ENCODE measurements at places on chromosomes 3 and 15.

GRCh38 chr3:131107637-131108433 is 81.2 kb downstream of the NEK11 start:
- DNase-seq: no peak

DNA sequence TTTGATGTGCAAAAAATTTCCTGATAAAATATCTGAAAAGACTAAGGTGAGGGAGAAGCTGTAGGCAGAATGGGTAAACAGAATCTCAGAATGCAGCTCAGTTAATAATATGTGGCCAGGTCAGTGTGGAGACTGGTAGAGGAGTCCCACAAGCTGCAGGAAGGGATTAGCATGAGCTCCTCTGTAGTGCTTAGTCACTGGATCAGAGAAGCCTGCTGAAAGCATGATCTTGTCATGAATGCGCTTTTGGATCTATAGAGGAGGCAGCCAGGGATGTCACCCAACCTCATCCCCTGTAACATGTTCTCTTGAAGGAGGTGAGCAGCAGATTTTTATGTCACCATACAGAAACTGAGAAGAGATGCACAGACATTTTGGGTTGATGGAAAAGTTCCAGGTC is 1035.3 kb upstream of the GBE1 start:
- DNase-seq: no peak

- DNase-seq: no peak
Observed at GRCh38 chr15:85889956-85890619, 95.4 kb upstream of the KLHL25 start.

DNA sequence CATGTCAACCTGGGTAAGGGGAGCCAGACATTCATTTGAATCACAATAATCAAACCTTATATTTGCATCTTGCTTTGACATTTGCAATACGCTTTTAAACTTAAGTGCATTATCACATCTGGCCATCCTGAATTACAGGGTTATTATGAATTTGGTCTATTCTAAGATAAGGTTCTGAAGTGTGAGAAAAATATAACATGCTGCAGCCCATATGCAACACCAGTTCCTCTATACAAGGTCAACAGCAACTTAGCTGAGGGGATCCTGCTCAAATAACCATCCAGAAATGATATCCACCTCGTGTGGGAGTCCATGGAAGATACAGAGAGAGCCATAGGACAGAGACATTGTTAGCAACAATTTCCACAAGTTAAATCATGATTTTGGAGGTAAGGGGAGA is 72.7 kb upstream of the RAD18 start:
- DNase-seq: no peak

DNA sequence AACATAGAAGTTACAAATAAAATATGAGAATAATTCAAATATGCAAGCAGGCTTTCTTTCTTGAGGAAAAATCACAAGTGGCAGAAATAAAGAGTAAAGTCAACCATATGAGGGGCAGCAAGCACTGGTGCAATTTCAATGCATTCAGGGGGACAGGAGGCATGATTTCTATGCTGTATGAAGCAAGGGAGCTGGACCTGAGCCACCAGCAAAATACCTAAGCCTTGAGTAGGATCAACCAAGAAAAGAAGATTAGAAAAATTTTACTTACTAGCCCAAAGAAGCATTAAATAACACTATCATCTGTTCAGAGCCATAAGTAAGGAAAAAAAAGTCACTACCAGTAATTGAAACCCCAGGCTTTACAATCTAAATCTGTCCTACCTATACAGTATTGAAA is 6.3 kb downstream of the ADGRG7 start:
- DNase-seq: no peak

DNA sequence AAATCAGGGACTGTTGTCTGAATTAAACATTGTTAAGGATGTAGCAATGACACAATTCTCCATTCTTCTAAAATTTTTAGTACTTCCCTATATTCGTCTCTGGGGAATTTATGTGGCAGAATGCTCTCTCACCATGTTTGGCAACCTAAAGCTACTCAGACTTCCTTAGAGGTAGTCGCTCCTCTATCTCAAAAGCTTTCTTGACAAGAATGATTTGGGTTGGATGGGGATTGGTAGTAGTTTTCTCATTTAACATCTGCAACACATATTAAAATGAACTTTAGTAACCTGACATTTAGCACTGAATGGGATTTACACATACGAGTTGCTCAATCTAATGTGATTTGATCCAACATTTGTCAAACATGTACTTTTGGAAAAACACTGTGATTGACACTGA is 233.3 kb downstream of the RBMS3 start:
- no peak for DNase-seq

DNA sequence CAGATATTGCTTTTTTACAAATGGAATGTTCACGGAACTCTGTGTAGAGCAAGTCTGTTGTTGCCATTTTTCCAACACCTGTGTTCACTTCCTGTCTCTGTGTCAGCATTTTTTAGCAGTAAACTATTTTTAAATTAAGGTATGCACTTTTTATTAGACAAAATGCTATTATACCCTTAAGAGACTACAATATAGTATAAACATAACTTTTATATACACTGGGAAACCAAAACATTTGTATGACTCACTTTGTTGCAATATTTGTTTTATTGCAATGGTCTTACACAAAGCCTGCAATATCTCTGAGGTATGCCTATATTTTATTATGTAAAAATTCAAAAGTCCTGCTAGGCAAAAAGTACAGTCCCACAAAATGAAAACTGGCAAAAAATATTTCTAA is 39.8 kb upstream of the FGF7 start:
- no peak for DNase-seq

GRCh38 chr3:190883973-190884832 is 21.7 kb upstream of the GMNC start:
- DNase-seq: peak; percentile 23

DNA sequence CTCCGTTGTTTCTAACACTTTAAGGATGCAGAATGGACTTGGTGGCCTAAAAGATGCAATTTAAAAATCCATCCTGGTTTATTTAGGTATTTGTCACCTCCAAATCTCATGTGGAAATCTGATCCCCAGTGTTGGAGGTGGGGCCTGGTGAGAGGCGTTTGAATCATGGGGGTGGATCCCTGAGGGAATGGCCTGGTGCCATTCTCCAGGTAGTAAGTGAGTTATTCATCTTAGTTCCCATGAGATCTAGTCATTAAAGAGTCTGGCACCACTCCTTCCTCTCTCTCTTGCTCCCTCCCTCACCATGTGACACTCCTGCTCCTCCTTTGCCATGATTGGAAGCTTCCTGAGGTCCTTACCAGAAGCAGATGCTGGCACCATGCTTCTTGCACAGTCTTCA is 339.1 kb downstream of the NTRK3 start:
- no peak for DNase-seq

DNA sequence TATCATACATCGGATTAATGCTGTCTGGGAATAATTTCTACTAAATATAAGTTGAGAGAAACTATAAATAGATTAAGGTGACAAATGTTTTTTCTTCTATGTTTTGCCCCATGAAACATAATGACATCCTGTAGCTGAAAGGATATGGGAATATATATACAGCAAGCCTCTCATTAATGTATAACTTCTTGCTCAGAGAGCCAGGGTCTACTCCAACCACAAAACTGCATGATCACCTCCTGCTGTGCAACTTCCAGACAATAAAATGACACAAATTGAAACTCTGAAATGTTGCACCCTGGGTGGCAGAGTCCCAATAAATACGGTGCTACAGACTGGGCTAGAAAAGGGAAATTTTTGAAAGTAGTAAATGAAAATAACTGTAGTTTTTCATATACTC is 571.9 kb upstream of the CBLB start:
- DNase-seq: no peak

GRCh38 chr15:57472861-57473260 is 96.6 kb downstream of the CGNL1 start:
- DNase-seq: no peak

DNA sequence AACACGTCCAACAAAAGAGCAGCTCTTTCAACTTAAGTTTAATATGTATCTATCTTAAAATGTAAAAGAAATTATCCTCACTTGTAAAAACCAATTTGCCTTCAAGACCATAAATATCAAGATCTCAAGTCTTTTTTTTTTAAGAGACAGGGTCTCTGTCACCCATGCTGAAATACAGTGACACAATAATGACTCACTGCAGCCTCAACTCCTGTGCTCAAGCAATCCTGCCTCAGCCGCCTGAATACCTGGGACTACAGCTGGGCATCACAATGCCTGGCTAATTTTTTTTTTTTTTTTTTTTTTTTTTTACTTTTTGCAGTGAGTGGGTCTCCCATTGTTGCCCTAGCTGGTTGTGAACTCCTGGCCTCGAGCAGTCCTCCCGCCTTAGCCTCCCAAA is 26.0 kb downstream of the ACAP2 start:
- DNase-seq: no peak

GRCh38 chr15:76503121-76503520 is 166.5 kb downstream of the ISL2 start:
- no peak for DNase-seq

DNA sequence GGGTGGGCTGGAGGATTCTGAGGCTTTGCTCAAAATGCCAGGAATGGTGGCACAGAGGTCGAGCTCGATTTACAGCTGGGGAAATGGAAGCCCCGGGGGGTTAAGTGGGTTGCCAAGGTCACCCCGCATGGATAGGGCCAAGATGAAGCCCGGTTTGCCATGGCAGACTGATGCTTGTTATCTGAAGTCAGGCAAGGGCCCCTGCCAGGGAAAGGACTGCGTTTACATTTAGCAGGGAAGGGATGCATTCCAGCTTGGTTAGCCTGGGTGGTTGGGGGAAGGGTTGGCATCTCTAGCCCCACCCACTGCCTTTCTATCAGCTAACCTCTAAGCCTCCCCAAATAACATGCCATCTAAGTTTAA is 79.0 kb downstream of the RPLP1 start:
- DNase-seq: no peak

GRCh38 chr3:156769721-156770654 is 56.2 kb upstream of the LEKR1 start:
- DNase-seq: no peak

- no peak for DNase-seq
Observed at GRCh38 chr3:100042166-100042981, 71.9 kb downstream of the FILIP1L start.

GRCh38 chr3:11470031-11470853 is 173.5 kb downstream of the VGLL4 start:
- no peak for DNase-seq

- DNase-seq: no peak
Observed at GRCh38 chr3:25386686-25387255, 41.3 kb upstream of the RARB start.

GRCh38 chr3:3552761-3553160 is 246.5 kb upstream of the LRRN1 start:
- DNase-seq: no peak

DNA sequence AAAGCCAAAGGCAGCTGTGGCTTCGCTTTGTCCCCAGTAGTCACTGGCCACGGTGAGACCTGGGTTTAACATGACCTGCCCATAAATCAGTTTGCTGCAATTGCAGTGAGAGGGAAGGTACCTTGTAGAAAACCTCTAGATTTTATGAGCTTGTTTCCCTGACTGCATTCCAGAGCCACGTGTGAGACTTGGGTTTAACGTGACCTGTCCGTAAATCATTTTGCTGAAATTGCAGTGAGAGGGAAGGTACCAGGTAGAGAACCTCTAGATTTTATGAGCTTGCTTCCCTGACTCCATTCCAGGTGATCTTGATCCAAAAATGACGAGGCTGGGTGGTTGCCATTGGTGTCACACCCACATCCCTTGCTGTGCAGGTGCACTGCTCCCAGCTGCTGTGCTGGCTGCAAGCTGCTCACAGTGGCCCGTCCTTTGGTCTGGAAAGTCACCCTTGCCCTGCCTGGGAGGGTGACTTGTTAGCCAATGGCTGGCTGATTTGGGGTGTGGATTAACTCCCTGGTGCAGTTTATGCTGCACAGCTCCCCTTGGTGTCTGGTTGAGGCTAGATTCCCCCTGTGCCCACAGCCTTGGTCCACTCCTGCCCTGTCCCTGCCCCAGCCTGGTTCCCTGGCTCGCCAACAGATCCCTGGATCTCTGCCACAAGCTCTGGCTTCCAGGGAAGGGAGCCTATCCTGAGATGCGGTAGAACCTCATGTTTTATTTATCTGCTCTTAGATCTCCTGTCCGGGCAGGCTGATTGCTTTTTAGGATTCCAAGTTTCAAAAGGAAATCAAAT is 192.7 kb upstream of the CTDSPL start:
- DNase-seq: no peak

DNA sequence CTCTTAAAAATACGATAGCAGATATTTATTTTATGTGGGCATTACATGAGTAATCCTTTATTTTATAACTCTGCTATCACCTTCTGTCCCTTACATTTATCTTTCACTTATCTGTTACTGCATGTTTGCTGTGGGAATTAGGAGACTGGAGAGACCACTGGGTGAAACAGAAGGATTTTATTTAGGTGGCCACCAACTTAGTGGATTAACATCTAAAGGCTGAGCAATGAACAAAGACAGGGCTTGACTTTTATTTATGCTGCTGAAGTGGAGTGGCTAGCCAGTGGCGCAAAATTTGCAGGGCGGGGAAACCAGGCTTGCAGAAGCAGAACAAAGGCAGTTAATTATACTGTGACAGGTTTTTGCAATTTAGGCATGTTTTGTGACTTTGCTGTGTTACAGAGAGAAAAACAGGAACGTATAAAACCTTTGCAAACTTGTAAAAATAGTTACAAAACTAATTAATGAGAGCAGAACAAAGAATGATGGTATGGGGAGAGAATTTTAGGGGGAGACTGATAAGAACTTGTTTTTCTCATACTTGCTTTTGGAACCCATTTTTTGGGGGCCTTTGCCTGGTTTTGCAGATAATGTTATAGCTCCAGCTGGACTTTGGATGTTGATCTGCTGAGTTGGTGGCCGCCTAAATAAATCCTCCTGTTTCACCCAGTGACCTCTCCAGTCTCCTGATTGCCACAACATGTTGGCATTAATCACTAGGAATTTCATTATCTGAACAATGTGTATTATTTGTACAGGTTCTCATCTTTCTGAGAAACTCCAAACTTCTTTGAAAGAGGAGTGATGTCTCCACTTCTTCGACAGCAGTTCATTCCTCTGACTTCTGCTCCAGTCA is 18.0 kb downstream of the KLHL24 start:
- DNase-seq: no peak

DNA sequence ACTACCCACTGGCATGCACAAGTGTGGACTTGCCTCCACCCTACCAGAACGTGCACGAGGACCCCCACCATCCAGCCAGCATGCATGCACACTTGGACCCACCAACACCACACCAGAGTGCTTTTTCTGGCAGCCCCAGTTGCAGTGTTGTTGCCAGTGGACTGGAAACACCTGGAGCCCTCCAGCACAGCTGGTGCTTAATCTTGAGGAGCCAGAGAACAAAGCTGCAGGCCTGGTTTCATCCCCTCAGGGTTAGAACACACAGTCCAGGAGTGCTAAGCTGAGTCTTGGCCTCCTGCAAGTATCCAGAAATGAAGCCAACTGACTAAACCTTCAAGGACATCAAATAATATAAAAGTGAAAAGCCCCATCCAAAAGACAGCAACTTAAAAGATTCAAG is 888.0 kb downstream of the NTRK3 start:
- DNase-seq: no peak

GRCh38 chr3:10007126-10007782 is 19.0 kb upstream of the FANCD2 start:
- DNase-seq: no peak

DNA sequence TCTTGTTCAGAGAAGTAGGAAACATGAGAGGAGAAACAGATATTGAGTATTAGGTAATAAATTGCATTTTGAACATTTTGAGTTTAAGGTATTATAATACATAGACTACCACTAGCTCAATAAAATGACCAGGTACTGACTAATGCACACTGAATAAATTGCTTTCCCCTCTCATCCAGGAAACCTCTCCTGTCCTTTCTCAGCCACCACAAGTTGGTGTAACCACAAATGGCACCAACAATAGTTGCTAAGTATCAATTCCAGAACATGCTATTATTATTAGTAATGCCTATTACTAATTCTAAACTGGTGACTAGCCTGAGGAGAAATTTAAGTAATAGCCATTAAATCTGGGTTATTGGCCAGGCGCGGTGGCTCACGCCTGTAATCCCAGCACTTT is 47.3 kb upstream of the XRN1 start:
- DNase-seq: no peak
